ENCODE measurements at places on chromosomes 6 and 20. TPM values are rescaled to one million over a fixed set of nuclear protein-coding genes. Genes with fewer than 3 reads are reported as not detected.

Gene TFAP2B
- total RNA-seq, result 0.33 TPM

Gene RCAN2
- 1.5 TPM for total RNA-seq

Gene SSTR4
- not detected for total RNA-seq

Gene COL20A1
- not detected for total RNA-seq

Gene RIMS1
- total RNA-seq, result 0.33 TPM

Gene CALHM6
- total RNA-seq, result 0.89 TPM

Gene COL11A2
- total RNA-seq, result 0.11 TPM

Gene STK38
- 19.0 TPM for total RNA-seq

Gene CCM2L
- under 0.01 TPM for total RNA-seq

Gene VSTM2L
- 0.66 TPM for total RNA-seq

Gene C6orf163
- 2.1 TPM for total RNA-seq

Gene TNF
- total RNA-seq, result not detected

Gene IP6K3
- 0.22 TPM for total RNA-seq

Gene CALHM4
- total RNA-seq, result not detected

Gene B3GALT4
- 5.3 TPM for total RNA-seq

Gene NRSN1
- total RNA-seq, result not detected

Gene CFAP61
- total RNA-seq, result 0.22 TPM
